SK-N-SH treated with all-trans-retinoic acid at 6 μM for 48 hours (cell line): ENCODE measurements at places on chromosomes 12 and 14.
A peak's percentile ranks its signal among the peaks of the same experiment; 100 is the strongest.

- ATAC-seq, result no peak
These were observed 41.8 kb upstream of the P2RX7 start for GRCh38 chr12:121090586-121091514.

DNA sequence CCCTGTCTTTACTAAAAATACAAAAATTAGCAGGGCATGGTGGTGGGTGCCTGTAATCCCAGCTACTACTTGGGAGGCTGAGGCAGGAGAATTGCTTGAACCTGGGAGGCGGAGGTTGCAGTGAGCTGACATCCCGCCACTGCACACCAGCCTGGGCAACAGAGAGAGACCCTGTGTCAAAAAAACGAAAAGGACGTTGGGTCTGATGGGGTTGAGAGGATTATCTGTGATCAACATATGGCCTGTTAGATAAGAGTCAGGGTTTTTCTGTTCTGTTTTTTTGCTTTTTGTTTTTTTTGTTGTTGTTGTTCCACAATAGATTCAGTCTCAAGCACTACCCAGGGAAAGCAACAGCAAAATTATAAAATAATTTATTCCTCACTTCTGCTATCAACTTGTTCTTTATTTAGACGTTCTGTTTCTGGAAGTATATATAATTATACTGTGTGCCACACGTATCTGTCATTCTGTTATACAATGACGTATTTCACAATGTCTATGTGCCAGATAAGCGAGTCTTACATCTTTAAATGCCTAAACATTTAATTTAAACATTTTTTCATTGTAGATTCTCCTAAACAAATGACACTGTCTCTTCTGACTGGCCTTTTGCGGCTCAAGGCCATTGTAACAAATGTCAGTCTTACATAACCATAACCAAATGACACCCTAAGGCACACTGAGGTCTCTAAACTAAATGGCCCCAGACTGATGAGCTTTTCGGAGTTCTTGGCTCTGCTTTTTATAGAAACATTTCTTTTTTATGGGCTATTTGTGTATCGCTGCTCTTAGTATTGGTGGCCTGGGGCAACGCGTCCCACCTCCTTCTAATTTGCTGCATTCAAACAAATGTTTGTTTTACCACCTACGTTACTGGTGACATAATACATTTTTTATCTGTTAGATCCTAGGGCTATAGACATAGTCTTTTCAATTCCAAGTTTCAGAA lies 7.2 kb upstream of the P2RX4 start:
- no peak; the same call in 2 of the 3 replicates for ATAC-seq

GRCh38 chr12:32273063-32273522 lies 126.3 kb upstream of the FGD4 start:
- no peak for ATAC-seq

DNA sequence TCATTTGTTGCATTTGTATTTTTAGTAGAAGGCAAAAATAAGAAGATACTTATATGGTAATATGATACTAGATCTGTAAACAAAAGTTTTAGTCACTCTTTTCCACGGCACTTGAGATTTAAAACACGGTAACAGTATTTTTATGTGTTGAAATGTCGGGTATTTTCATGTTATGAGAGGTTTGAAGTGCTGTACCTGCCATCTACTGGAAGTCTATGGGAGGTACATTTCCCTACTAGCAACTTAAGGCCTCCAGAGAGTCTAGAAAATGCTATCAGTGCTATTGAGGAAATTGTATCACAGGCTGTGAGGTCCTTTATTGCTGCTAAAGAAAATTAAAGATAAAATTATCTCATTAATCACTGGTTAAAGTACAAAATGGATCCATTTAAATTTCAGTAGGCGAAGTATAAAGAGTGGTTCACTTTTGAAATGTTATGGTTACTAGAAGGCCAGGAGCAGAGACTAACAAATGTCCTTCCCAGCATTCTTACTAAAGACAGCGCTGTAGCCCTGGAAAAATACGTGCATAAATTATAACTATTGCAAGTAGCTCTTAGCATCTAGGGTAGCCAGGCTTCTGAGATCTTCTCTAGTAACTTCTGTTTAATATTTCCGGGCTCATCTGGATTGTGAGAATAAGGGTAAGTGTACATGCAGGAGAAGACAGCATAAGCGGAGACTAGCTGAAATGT lies 77.6 kb upstream of the PRKD1 start:
- peak; percentile 86 for ATAC-seq

DNA sequence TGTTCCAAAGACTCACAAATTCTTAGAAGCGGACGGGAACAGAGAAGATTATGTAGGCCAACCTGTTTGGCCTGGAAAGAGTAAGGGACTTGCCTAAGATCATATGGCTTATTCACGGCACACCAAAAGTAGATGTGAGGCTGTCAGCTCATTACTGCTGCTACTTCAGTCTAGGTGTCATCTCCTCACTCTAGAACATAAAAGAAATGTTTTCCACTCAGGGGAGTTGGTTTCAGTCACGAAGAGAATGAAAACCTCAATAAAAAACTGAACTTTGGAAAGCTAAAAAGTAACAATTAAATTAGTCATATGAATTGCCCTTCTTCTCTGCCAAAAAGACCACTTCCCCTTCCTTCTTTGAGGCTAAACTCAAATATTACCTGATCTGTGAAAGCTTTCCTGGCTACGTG lies 658 bp upstream of the CEP128 start:
- no peak for ATAC-seq

DNA sequence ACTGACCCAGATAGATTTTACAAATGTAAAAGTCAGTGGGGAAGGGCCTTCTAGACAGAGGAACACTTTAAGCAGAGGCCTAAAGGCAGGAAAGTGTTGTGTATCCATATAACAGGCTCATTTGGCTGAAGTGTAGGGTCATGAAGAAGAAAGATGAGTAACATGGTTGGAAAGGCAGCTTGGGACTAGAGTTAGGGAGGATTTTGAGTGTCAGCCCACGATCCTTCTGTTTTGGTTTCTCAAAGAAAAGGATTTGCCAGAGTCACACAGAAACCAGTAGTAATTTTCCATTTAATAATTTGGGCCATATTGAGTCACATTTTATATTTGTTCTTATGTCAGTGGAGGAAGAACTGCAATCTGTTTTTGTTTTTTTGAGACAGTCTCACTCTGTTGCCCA lies 76.4 kb downstream of the ZC3H14 start:
- no peak for ATAC-seq

GRCh38 chr12:25957793-25958427 lies 572 bp upstream of the RASSF8 start:
- ATAC-seq, result peak; percentile 26

DNA sequence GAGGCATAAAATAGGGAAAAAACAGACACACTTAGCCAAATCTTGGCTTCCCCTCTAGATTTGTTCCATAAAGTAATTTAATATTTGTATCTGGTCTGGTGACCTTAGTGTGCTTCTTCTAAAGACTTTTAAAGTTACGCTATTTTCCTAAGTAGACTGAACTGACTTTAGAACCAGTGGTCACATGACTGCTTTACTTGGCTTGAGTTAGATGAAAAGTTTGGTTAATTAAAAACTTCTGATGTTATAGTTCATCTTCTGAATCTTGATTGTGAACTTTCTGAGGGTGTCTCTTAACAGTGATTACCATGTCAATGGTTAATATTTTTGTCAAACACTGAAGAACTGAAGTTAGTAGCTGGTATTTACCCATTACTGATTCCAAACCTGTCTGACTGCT lies 2.6 kb downstream of the BBS10 start:
- no peak for ATAC-seq

DNA sequence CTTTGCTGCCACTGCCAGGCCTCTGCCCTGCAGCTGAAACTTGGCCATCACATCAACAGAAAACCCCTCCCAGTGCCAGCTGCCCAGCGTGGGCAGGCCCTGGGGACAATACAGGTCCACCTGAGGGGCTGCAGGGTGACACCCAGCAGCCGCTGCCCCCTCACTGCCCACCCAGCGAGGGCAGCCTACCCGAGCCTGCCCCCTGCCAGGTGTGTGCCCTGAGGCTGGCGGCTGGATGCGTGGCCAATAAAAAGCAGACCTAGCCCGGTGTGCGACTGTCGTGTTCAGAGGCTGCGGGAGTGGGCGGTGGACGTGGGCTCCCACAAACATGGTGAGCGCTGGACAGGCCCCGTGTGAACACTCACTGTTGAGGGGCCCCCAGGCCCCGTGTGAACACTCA lies 4.7 kb upstream of the ADSS1 start:
- ATAC-seq, result no peak
